ENCODE measurements at places on chromosomes 12 and 14. TPM values are rescaled to one million over a fixed set of nuclear protein-coding genes. Genes with fewer than 3 reads are reported as not detected.

DNA sequence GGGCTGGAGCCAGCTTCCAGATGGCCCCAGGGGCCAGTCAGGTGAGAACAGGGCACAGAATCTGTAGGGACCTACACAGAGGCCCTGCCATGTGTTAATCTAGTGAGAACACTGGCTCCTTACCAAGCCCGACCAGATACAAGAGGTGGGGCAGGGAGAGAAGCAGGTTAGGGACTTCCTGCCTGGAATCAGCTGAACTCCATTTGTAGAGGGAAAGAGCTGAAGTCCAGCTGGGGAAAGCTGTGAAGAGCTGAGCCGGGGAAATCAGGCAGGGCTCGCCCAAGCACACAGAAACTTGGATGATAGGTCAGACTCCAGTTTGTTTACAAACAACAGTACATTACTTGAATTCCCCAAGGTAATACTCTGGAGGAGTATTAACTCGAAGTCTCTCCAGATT, 46.7 kb downstream of the PTGER2 start:
- H3K36me3 ChIP-seq, result no peaks in the 10 kb centered on the region
- H3K27ac ChIP-seq, result no peak overlapping the region
- peaks cover 76% of the 10 kb centered on the region for H3K27me3 ChIP-seq
- peaks cover 11% of the 10 kb centered on the region for H3K4me1 ChIP-seq

GRCh38 chr12:66776974-66777373, 98.1 kb upstream of the GRIP1 start:
- no peak overlapping the region for H3K4me3 ChIP-seq
- H3K4me1 ChIP-seq, result no peaks in the 10 kb centered on the region
- DNase-seq, result no peak
- H3K27ac ChIP-seq, result no peak overlapping the region
- no peaks in the 10 kb centered on the region for H3K27me3 ChIP-seq
- no peaks in the 10 kb centered on the region for H3K36me3 ChIP-seq

The GPR162 gene
- polyA plus RNA-seq, result 16.0 TPM

DNA sequence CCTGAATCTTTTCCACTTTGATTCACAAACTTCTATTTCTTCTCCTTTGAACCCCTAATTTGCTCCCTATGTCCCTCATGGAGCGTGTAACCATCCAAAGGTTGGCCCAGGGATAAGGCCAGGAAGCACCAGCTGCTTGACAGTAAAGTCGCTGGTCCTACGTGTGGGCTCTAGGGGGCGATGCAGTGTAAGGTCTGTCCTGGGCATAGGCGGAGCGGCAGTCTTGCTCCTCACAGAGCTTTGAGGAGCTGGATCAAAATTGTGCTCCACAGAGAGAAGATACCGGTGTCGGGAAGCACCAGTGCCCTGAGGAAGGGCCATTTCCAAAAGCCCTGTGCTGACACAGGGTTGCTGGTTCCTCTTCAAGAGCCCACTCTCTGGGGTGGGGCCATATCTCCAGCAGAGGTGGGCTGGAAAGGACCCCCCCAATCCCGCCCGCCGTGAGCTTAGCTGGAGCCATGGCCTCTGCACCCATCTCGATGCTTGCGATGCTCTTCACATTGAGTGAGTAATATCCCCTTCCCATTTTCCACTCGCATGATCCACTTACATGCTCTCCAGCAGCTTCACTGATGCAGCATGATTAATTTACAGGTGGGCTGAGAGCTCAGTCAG, 49.9 kb upstream of the OR4E1 start:
- no peak overlapping the region for H3K4me3 ChIP-seq
- peaks cover 5% of the 10 kb centered on the region for H3K27me3 ChIP-seq
- H3K27ac ChIP-seq, result no peak overlapping the region
- H3K4me1 ChIP-seq, result no peaks in the 10 kb centered on the region

DNA sequence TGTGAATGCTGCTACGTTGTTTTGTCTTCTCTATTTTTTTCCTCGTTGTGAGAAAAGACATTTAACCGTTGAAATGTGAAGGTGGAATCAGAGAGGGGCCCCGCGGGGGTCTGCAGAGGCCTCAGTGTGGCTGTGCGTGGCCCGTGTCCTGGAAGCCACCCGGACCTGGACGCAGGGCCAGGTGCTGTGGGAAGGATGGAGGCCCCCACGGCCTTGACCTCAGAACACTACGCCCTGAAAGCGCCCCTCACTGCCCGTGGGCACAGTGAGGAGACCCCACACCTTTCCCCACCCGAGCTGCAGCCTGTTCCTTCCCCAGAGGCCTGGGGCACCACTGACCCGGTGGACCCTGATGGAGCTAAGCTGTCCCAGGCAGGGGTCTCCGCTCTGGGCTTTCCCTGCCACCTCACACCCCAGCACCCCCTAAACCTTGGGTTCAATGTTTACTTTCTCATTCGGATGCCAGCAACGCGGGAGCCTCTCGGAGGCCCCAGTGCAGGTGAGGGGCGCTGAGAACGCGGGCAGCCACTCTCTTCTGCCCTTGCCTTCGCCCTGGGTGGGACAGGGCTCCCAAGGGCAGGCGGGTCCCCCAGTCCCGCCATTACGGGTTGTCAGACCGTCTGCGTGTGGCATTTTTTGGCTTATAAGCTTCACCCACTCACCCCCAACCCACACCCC, 26.9 kb downstream of the SETD1B start:
- H3K27ac ChIP-seq, result no peak overlapping the region
- H3K36me3 ChIP-seq, result peaks cover 61% of the 10 kb centered on the region
- H3K27me3 ChIP-seq, result no peaks in the 10 kb centered on the region
- H3K4me3 ChIP-seq, result no peak overlapping the region
- DNase-seq, result no peak

The LRFN5 gene
- polyA plus RNA-seq, result not detected

The IFI27L1 gene
- 2.1 TPM for polyA plus RNA-seq

DNA sequence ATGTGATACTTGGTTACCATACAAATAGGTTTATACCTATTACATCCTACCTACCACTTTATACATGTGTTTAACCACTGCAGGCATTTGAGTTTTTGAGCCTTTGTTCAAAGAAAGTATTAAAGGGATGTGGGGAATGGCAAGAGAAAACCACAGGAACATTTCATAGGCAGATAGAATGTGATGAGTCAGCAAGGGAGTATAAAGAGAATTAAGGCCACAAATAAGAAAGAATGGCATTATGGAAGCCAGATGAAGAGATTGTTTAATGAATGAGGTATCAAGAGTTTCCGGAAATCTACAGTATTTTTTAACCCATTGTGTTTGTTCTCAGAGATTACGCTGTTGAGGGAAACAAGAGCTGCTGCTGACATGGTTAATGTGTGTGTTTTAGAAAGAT, 66.9 kb downstream of the METTL25 start:
- no peaks in the 10 kb centered on the region for H3K4me1 ChIP-seq
- H3K27me3 ChIP-seq, result no peaks in the 10 kb centered on the region

- no peak for DNase-seq
- no peak overlapping the region for H3K4me3 ChIP-seq
- H3K4me1 ChIP-seq, result no peaks in the 10 kb centered on the region
- H3K36me3 ChIP-seq, result no peaks in the 10 kb centered on the region
- H3K27me3 ChIP-seq, result no peaks in the 10 kb centered on the region
Measured at GRCh38 chr12:87152075-87152474, 877.1 kb downstream of the C12orf50 start.

GRCh38 chr12:53325511-53326061, 4.2 kb upstream of the AAAS start:
- H3K27me3 ChIP-seq, result peaks cover 14% of the 10 kb centered on the region
- no peak overlapping the region for H3K27ac ChIP-seq
- H3K4me3 ChIP-seq, result peak overlapping the region; percentile 43
- H3K4me1 ChIP-seq, result peaks cover 37% of the 10 kb centered on the region
- H3K36me3 ChIP-seq, result no peaks in the 10 kb centered on the region
- no peak for DNase-seq

GRCh38 chr12:31574803-31575575, 15.9 kb downstream of the DENND5B start:
- no peaks in the 10 kb centered on the region for H3K27me3 ChIP-seq
- no peak overlapping the region for H3K27ac ChIP-seq
- H3K4me3 ChIP-seq, result no peak overlapping the region
- no peaks in the 10 kb centered on the region for H3K36me3 ChIP-seq
- peaks cover 17% of the 10 kb centered on the region for H3K4me1 ChIP-seq

GRCh38 chr12:49969027-49969426, 3.7 kb upstream of the AQP6 start:
- peaks cover 19% of the 10 kb centered on the region for H3K4me1 ChIP-seq
- H3K27ac ChIP-seq, result no peak overlapping the region
- no peak for DNase-seq
- peaks cover 54% of the 10 kb centered on the region for H3K27me3 ChIP-seq
- no peak overlapping the region for H3K4me3 ChIP-seq
